ENCODE measurements at places on chromosomes 5 and 9. TPM values are rescaled to one million over a fixed set of nuclear protein-coding genes. Genes with fewer than 3 reads are reported as not detected.

Gene FBP2
- not detected for total RNA-seq

Gene SHROOM1
- total RNA-seq = 1.4 TPM

Gene CATSPER3
- total RNA-seq = 0.15 TPM

Gene TRIM36
- total RNA-seq = 3.1 TPM

Gene FIBCD1
- 0.67 TPM for total RNA-seq

Gene RMI1
- 11.7 TPM for total RNA-seq

Gene PROB1
- total RNA-seq = 0.46 TPM

Gene TEX48
- not detected for total RNA-seq
